ENCODE measurements at places on chromosomes 4 and X.

DNA sequence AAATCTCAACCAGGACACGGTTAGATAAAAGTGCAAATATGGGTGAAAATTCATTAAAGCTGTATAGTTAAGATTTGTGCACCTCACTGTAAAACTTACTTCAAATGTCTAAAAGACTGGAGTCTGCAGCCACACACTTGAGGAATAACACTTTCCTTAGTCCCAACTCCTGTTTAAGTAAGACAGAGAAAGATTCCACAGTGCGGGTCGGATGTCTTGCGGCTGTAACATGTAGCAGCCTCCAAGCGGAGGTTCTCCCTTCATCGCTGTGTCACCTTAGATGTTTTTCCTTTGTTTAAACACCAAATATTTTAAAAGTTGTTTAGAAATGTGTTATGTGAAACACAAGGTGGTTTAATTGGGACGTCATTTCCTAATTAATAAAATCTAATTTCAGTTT, 905 bp upstream of the MAEA start:
- no peak for DNase-seq

DNA sequence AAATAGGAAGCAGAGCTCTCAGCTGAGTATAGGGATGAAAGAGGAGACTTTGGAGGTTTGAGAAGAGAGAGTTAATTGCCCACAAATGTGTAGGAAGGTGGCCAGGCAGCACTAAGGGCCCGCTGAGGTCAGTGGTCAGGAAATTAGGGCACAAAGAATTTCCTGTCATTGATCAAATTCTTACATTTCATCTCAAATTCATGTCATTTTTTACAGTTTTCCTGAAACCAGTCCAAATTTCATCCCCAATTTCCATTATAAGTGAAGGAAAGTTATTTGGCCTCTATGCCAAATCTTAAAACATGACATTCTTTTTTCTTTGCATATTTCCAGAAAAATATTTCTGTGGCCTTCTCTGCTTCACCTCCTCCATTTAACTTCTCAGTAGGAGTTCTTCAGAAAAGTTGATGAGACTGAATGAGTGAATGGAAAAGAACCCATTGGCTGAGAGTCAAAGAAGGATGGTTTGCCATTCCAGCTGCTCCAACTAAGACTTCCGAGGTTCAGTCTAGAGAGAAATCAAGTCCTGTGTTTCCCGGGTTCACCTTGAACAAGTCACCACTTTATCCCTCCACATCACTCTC, 68.7 kb upstream of the SPRY1 start:
- DNase-seq: no peak

DNA sequence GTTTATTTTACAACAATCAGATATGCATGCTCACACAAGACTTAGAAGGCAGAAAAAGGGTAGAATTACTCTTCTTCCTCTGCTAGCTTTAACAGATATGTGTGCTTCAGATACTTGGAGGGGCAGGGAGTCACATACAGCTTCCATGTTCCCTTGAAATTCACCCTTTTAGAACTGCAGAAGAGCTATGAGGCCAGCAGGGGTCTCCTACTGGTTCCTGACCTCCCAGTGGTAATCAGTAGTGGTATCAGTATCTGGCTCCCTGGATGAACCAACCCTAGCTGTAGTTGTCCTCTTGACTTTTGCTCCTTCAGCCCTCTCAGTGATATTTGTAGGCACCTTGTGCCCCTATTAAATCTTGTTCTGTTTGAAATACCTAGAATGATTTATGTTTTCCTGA, 81.5 kb downstream of the RCHY1 start:
- DNase-seq: peak; percentile 16

GRCh38 chrX:17818726-17819125, 42.4 kb downstream of the RAI2 start:
- peak; percentile 28 for DNase-seq

GRCh38 chr4:46266106-46266505, 123.8 kb downstream of the GABRA2 start:
- no peak for DNase-seq

All from cerebellar cortex (tissue), 1 donor.